ENCODE measurements at places on chromosomes 12 and 14.

DNA sequence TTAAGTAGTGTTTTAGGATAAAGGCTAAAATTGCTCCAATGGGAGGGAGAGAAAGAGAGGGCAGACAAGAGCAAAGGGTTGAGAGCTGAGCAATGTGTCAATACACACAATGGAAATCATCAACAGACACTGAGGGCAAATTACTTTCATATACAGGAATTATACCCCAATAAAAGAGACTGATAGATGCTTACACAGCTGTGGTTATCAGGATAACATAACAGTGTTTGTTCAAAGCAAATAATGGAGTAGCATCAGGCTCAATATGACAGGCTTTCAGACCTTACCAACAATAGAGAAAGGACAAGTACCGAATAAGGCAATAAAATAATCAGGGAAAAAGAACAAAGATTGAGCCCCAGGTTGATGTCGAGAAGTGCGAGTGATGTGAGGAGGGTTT lies 53.4 kb upstream of the DIO2 start:
- DNase-seq = no peak

DNA sequence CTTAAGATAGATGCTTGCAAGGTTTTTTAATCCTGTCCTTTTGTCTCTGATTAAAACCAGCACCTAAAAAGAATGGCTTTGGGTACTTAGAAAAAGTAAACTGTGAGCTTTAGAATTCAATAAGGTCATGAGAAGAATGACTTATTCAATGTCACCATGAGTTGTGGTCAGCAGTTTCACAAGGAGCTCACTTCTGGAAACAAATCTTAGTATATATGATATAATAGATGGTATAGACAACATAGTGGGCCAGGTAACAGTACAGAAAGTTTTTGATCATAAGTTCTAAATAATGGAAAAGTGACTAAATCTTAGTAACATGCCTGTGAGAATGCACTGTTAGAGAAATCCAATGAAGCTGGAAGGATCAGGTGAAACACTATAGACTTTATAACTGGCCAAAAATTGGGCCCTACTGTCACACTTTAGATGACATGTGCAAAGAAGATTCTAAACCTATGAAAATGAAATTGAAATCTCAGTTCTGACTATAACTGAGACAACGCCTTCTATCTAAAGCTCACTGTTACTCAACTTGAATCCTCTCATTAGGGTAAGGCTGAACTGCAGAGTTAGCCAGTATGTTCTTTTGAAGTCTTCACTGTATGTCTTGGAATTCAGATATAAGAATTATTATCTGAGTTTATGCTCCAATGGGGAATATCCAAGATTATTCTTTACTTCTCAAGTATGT lies 42.4 kb upstream of the RAD51AP1 start:
- no peak for DNase-seq

DNA sequence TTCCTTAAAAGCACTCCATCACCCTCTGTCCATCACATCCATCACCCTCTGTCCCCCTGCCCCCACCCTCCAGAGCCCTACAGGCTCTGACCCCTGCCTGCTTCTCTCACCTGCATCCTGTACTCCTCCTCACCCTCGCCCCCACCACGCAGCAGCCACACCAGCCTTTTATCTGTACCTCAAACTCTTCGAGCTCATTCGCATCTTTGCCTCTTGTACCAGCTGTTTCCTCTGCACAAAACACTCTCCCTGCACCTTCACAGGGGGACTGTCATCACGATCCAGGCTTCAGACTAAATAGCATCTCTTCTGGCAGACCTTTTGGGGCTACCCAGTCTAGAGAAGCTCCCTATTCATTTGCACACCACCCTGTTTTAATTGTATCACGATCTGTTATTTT lies 24.1 kb downstream of the TMEM229B start:
- no peak for DNase-seq

DNA sequence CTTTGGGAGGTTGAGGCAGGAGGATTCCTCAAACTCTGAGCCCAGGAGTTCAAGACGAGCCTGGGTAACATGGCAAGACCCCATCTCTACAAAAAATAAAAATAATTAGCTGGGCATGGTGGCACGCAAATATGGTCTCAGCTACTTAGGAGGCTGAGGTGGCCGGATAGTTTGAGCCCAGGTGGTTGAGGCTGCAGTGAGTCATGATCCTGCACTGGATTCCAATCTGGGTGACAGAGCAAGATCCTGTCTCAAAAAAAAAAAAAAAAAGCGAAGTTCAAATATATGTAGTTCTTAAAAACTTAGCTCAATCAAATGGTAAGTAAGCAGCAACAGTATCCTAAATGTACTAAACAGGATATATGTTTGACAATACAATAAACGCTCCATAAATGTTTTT lies 85.5 kb upstream of the SSTR1 start:
- DNase-seq = no peak

GRCh38 chr12:8680533-8680932 lies 17.3 kb upstream of the RIMKLB start:
- no peak for DNase-seq

GRCh38 chr12:103696101-103696500 lies 109.0 kb downstream of the STAB2 start:
- no peak for DNase-seq

GRCh38 chr14:84433961-84434360 lies 1096.0 kb upstream of the FLRT2 start:
- DNase-seq = no peak

- no peak for DNase-seq
Observed at GRCh38 chr14:99759546-99759925, 33.7 kb upstream of the EML1 start.

- DNase-seq = no peak
Observed at GRCh38 chr14:22854963-22855724, 16.4 kb upstream of the LRP10 start.

DNA sequence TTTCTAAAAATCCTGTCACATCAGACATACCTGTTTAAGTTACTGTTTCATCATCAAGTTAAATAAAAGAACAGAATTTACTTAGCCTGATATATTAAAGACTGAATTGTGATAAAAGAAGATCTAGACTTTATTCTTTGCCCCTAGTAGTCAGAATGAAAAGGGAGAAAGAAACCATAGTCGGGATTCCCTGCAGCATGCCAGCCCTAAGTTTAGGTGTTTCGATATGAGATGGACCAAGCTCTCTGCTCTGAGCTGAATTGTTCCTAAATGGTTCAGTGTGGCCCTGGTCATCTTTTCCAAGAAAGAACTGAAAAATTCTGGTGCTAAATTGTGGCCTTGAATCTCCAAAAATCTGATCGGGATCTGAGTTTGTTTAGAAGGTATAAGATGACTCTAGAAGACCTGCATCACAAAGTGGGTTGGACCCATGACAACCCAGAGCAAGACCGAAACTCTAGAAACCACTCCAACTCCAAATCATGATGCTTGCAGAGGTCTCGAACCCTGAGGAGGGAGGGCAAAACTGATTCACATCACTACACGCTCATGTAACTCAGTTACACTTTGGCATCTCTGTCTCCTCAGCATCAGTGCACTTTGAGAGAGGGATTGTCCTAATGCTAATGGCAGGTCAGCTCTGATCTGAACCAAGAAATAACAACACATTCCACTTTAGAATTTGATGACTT lies 15.7 kb downstream of the PTGER2 start:
- DNase-seq = no peak

- no peak for DNase-seq
Observed at GRCh38 chr14:88962356-88962755, 137.9 kb downstream of the TTC8 start.

DNA sequence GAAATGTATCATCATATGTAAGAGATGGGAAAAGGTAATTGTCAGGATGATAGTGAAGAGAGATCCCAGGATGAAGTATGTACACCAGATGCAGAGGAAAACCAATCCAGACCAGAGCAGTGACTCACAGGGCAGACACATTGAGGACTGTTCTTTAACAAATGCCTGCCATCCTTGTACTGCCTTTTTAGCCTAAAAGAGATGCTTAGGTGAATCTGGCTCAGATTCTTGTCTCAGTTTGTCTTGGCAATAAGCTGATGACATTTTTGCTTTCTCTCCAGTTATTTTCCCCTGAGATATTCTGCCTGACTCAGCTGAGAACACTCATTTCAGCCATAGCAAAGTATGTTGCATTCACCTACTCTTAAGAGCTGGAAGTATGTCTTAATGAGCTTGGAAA lies 405.3 kb upstream of the USP15 start:
- no peak for DNase-seq

DNA sequence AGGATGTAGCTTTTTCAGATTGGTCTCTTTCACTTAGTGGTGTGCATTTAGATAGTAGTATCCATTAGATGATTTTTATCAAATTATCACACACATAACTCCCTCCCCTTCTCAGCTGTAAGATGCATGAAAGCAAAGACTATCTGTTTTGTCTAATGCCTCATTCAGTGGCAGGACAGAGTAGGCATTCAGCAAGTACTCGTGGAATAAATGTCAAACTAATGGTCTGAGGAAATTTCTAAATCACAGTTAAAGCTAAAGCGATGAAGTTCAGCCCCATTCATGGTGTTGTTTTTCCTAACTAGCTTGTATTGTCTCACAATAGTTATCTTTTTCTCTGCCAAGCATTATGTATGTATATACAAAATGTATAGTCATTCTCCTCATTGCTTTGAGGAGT lies 16.1 kb downstream of the CCNK start:
- DNase-seq = no peak

DNA sequence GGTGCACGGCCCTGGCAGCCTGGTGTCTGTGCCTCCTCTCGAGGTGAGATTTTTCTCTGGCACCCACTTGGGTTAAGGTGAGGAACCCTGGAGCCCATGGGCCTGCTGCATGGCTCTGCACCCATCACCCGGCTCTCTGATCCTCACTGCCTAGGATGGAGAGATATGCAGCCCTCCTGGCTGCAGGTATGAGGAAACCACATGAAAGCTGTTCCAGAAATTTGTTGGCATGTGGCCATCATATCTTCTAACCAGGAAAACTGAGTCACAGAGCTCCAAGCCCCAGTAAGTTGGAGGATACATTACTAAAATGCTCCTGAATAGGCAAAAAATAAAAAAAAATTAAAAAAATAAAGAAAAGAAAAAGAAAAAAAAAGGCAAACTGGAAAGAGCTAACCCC lies 39.3 kb upstream of the DDX11 start:
- DNase-seq = no peak

- DNase-seq = no peak
Observed at GRCh38 chr12:18849080-18849479, 111.2 kb downstream of the CAPZA3 start.

Measured in ecto neural progenitor cell (in vitro differentiated cells).